Activated CD8-positive, alpha-beta memory T cell treated with anti-CD3 and anti-CD28 coated beads for 4 hours (primary cell): ENCODE measurements at places on chromosomes 2 and 18.

DNA sequence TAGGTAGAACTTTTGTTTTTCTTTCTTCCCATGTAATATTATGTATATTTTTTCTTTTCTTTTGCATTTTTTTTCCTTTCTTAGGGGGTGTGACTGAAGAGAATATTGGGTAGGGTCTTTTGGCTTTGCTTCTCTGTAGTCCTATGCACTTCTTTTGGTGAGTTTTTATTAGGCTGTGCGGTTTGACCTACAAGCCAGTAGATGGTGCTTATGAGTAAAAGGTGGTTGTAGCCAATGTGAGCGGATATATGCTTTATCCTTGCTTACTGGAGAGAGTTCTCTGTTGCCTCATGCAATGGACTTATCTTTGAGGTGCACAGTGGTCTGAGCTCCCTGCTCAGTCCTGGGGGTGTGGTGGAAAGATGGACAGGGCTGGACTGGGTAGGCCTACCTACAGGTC lies 52.7 kb downstream of the DSEL start:
- DNase-seq: no peak

- no peak for DNase-seq
Measured at GRCh38 chr2:165067643-165068486, 112.5 kb upstream of the SLC38A11 start.

- DNase-seq: no peak
Measured at GRCh38 chr2:24871852-24872333, 48.1 kb downstream of the ADCY3 start.

GRCh38 chr2:189138800-189139199 lies 40.8 kb downstream of the COL5A2 start:
- no peak for DNase-seq

DNA sequence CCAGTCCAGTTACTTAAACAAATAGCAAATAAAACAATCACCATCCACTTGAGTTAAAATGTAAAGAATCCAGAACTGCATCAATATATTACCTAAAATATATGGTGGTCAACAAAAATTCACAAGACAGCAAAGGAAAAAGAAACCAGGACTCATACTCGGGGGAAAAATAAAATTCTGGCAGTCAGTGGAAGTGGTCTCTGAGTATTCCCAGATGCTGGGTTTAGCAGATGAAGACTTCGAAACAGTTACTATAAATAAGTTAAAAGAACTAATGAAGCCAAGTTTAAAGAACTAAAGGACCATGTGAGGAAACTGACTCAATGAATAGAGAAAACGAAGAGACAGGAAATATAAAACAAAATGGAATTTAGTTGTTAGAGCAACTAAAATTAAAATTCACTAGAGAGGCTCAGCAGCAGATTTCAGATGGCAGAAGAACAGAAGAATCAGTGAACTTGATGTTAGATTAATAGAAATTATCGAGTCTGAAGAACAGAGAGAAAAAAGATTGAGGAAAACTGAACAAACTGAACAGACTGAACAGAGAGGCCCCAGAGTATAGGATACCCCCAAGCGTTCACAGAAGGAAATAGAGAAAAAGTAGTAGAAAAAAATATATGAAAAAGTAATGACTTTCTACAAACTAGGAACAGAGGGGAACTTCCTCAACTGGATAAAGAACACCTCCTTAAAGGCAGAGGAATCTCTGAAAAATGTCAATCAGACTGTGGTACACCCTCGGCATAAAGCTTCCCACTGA lies 27.9 kb downstream of the MGAT4A start:
- no peak for DNase-seq

- DNase-seq: no peak
Measured at GRCh38 chr2:111219285-111219684, 98.6 kb downstream of the BCL2L11 start.

- DNase-seq: no peak
Measured at GRCh38 chr2:173607606-173608311, 253.1 kb downstream of the CDCA7 start.

GRCh38 chr2:23692851-23693605 lies 233.9 kb downstream of the ATAD2B start:
- DNase-seq: no peak

- DNase-seq: no peak
Measured at GRCh38 chr2:23803965-23804542, 122.9 kb downstream of the ATAD2B start.

GRCh38 chr2:12173271-12173942 lies 427.0 kb downstream of the LPIN1 start:
- no peak for DNase-seq

DNA sequence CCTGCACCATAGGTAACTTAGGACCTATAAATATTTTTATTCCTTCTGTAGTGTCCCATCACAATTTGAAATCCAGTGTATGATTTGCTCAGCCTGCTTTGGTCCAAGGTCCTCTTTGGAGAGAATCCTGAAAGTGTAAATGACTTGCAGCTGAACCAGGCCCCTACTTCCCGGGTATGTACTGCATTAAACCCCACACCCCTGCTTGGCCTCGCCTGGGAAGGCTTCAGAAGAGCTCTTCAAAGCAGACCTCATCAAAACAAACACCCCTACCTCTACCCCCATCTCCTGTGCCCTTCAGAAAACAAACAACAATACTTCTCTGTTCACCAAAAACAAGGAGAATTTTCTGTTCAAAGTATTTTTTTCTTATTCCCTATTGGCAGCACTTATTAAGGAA lies 9.5 kb upstream of the SPTBN1 start:
- DNase-seq: no peak

- DNase-seq: no peak
Measured at GRCh38 chr2:26581991-26582842, 58.9 kb downstream of the CIB4 start.

DNA sequence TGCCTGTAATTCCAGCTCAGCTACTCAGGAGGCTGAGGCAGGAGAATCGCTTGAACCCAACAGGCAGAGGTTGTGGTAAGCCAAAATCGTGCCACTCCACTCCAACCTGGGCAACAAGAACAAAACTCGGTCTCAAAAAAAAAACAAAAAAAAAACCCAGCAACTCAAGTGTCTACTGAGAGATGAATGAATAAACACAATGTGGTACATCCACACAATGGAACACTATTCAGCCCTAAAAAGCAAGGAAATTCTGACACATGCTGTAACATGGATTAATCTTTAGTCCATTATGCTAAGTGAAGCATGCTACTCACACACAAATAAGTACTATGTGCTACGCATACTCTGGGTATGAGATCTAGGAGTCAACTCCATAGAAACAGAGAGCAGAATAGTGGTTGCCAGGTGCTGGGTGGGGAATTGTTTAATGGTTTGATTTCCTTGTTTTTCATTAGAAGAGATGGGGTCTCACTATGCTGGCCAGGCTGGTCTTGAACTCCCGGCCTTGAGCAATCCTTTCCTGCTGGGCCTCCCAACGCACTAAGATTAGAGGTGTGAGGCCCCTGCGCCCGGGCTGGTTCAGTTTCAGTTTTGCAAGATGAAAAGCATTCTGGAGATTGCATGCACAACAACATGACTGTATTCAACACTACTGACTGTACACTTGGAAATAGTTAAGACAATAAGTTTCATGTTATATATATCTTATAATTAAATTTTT lies 15.9 kb downstream of the SMPD4 start:
- no peak for DNase-seq
